Posterior vena cava (tissue), 2 donors: ENCODE measurements at places on chromosomes 11 and 22. TPM values are rescaled to one million over a fixed set of nuclear protein-coding genes. Genes with fewer than 3 reads are reported as not detected.

ADM2 gene
- total RNA-seq = 0.14 TPM

A4GALT gene
- 42.2 TPM for total RNA-seq

LRP4 gene
- 10.1 TPM for total RNA-seq

KRTAP5-9 gene
- total RNA-seq = 0.19 TPM

MFRP gene
- not detected for total RNA-seq

MB gene
- not detected for total RNA-seq

USP2 gene
- total RNA-seq = 10.4 TPM

TMEM45B gene
- not detected for total RNA-seq

PANX3 gene
- total RNA-seq = not detected

RASGRP2 gene
- total RNA-seq = 41.3 TPM

MMP1 gene
- 1.4 TPM for total RNA-seq

P4HA3 gene
- total RNA-seq = 5.6 TPM

TPH1 gene
- total RNA-seq = 0.65 TPM

TP53I11 gene
- total RNA-seq = 186 TPM

DUSP8 gene
- total RNA-seq = 19.4 TPM

GNB1L gene
- 3.6 TPM for total RNA-seq

BACE1 gene
- total RNA-seq = 25.2 TPM
